ENCODE measurements at places on chromosomes 6 and 20.
A peak's percentile ranks its signal among the peaks of the same experiment; 100 is the strongest.

DNA sequence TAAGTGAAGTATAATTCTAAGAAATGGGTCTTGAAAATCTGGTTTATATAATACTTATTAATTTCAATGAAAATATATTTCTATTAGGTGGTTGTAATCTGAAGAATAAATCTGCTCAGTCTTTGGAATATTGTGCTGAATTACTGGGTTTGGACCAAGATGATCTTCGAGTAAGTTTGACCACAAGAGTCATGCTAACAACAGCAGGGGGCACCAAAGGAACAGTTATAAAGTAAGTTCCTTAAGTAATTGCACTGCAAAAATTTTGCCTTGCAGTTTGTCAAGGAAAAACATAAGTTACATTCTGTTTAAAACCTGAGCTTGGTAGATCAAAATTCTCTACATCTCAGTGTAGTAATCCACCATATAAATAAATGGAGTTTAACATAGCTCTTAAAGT lies 106.0 kb downstream of the MYO6 start:
- no peak for DNase-seq

DNA sequence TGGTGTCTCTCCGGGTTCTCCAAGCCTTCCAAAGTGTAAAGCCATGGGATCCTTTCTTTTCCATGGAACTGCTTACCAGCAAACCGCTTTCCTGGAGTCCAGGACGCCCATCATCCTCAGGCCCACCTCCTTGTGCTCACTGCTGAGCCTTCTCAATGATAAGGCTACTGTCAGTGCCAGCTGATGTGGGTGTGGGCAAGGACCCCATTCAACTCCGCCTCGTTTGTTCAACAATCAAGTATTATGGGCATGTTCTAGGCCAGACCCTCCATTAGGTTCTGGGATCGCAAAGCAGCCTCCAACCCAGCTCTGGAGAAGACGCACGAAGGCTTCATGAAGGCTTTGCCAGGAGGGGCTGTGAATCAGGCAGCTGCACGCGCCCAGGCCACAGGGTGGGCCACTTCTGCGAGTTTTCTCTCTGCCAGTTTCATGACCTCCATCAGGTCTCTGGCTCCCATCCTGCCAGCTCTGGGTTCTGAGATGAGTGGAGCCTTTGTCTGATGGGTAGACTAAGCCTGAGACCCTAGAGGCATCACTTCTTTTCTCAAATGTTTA lies 177.1 kb downstream of the MRPL14 start:
- DNase-seq = no peak

DNA sequence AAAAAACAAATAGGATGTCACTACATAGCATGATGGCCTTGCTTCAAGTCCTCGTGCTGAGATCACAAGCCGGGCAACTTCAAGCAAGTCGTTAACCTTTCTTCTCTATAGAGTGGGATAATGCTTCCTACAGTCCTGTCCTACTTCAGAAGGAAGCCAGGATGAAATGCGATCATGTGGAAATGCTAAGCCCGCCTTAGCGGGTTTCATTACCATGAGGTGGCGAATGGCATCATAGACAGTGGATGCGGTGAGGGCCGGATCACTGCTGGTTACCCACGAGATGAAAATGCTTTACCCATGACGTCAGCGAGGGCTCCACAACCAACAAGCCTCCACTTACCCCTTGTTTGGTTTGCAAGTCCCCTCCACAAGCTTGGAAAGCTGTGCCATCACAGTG lies 206.4 kb downstream of the TBXT start:
- no peak for DNase-seq

DNA sequence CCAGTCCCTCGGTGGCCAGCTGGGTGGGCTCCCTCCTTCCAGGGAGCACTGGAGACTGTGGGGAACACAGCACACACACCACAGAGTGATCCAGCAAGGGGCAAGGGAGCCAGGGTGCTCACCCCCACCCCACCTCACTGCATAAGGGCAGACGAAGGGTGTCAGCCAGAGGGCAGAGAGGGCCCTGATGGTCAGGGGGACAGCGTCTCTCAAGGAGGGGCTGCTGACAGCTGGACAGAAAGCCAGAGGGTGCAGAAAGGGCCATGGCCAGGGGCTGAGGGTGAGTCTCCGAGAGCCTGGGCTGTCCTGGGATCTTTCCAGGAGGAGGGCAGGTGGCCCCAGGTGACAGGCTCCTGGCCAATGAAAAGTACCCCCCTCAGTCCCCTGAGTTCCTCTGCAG lies 73.4 kb upstream of the PMEPA1 start:
- DNase-seq = no peak

DNA sequence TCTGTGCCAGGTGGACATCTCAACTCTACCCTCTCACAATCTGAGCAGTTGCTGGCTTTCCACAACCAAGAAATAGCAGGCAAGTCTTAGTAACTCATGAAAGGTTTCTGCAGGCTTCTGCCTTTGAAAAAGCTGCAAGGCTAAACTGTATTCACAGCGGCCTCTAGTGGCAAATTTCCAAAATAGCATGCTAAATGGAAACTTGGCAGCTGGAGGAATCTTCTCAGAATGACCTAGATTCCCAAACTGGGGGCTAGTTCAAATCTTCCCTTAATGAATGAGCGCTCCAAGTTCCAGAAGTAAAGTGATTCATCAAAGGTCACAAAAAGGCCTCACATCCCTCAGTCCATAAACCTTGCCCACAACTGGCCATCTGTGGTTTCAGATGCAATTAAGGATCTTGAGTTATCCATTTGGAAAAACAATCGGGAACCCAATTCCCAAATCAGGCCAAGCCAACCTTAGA lies 11.9 kb upstream of the CPNE5 start:
- DNase-seq = no peak

GRCh38 chr6:140566781-140567277 lies 1192.4 kb upstream of the CITED2 start:
- no peak for DNase-seq

GRCh38 chr6:72040111-72040510 lies 153.8 kb downstream of the RIMS1 start:
- DNase-seq = no peak

DNA sequence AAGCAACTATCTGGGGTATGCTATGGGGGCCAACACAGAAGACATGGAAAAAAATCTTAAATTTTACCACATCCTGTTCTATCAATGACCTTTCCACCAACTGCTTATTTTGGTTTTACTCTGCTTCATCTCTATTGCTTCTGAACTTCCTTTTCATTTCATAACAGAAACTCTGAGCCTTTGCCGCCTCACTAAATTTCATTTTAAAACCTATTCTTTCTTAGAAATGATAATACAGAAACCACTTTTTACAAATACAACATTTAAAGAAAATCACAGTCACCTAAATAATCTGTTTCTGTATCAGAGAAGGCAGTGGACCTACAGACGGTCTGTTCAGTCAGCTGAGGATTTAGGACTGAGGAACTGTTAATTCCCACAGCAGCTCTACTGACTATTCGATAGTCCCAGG lies 117.5 kb downstream of the KCNQ5 start:
- DNase-seq = no peak

DNA sequence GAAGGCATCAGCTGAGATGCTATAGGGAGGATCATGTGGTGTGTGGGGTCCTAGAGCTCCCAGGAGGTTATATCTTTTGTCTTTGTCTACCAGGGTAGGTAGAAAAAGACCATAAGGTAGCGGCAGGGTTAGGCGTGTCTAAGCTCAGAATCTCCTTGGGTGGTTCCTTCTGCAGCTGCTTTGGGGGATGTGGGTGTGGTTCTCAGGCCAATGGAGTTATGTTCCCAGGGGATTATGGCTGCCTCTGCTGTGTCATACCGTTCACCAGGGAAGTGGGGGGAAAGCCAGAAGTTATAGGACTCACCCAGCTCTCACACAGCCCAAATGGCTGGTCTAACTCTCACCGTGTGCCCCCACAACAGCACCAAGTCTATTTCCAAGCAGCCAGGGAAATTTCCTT lies 107.4 kb upstream of the ADGRB3 start:
- DNase-seq = no peak

DNA sequence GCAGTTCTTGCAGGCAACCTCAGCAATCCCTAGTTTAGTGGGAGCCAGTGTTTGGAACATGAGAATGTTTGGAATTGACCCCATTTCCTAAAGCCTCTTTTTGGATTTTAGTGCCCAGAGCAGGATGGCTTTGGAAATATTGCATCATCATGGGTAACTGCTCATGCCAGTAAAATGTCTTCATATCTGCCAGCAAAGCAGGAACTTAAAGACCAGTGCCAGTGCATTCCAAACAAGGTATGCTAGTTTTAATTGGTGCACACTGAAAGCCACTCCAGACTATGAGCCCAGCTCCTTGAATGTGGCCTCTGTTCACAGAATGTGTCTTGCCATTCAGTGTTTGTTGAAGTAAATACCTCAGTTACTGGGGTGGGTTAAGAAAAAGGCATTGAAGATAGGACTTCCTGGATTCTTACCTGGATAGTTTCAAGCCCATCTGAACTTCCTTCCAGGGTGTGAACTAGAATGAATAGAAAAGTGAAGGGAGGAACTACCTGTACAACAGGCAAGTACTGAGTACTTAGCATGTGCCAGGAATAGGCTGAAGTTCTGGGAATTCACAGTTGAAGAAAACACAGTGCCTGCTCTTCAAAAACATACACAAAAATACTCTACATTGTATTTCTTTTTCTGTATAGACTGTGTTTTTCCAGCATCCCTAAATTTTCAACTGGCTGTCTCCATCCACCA lies 70.5 kb downstream of the COL19A1 start:
- no peak for DNase-seq

GRCh38 chr6:131037194-131037897 lies 25.7 kb downstream of the EPB41L2 start:
- DNase-seq = no peak

DNA sequence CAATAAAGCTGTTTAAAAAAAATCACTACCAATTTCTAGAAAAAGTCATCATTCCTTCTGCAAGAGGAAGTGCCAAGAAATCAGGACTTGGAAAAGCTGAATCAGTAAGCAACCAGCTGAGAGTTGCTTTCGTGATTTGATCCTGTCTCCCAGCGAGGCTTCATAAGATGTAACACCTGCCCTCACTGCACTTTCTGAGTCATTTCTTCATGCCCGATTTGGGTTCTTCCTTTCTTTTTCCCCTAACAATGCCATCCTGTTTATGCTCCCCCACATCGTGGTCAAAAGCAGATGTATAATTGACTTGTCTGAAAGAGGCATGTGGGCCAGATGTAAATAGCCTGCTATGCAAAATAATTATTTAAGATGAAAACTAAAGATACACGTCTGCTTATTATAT lies 52.1 kb downstream of the RIPOR2 start:
- peak; percentile 30 for DNase-seq

DNA sequence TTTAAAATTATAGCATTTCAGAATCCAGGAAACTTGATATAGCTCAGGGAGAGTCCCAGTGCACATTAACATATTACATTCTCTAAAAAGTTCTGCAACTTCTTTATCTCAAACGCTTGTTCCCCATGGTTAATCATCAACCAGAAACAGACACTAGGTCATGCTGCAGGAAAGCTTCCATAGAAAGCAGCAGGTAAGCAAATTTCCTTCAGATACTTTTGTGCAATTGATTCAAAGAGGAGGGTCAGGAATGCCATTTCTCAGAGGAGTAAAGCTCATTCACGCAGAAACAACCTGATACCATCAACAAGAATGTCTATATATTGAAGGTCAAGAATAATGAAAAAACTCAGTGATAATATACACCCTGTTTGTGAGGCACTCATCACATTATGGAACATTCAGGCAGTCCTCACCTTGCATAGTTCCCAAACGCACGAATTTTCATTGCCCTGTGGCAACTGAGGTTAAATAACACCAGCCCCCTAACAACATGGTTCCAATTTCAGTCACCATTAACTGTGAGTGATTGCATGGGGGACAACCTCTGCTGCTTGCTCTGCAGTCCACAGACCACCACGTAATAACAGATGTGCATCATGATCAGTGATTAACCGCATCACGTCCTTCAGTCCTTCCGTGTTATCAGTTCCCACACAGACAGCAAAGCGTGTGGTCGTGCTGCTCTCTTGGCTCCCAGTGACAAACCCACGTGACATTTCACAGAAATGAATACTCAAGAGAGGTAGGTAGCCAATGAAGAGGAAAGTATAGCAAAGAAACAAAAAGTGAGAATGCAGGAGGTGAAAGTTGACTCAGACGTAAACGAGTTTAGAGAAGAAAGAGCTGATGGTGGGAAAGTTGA lies 95.7 kb downstream of the LY86 start:
- no peak for DNase-seq
